ENCODE measurements at places on chromosomes 1 and 21.
A peak's percentile ranks its signal among the peaks of the same experiment; 100 is the strongest.

GRCh38 chr1:29986986-29987385, 736.4 kb downstream of the MATN1 start:
- no peak for DNase-seq

- DNase-seq, result no peak
These were observed 16.4 kb downstream of the COG2 start for GRCh38 chr1:230658691-230659090.

GRCh38 chr1:74530892-74531291, 18.5 kb upstream of the LRRC53 start:
- DNase-seq, result no peak

- peak; percentile 69 for DNase-seq
These were observed 12.7 kb upstream of the RAB4A start for GRCh38 chr1:229258031-229258756.

DNA sequence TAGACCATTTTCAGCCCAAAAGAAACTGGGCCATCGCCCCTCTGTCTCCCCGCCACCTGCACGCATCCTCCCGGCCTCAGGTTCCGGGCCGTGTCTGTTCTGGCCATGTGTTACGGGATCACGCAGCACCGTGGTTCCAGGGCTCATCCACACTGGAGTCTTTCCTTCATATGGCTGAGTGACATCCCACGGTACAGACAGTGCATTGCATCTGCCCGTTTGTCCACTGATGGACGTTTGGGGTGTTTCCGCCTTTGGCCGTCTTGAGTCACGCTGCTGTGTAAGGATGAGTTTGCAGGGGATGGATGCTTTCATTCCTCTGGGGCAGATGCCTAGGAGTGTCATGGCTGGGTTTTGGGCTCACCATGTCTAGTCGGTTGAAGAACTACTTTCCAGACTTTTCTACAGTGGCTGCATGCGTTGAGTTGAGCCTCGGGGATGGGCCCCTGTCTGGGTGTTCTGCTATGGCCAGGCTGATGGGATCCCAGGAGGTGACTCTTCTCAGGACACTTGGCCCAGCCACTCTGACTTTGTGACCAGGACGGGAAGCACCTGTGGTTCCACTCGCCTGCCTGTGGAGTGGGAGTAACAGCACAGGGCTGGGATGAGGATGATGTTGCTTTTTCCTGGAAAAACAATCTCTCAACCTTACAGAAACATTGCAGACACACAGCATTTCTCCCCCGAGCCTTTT, 16.8 kb downstream of the RRP1 start:
- DNase-seq, result no peak

GRCh38 chr1:203296460-203297073, 8.8 kb upstream of the BTG2 start:
- DNase-seq, result no peak

- DNase-seq, result no peak
These were observed 104.8 kb downstream of the HLX start for GRCh38 chr1:220983877-220984635.

- peak; percentile 2 for DNase-seq
These were observed 38.1 kb upstream of the PTCH2 start for GRCh38 chr1:44881011-44881632.

- no peak for DNase-seq
These were observed 10.1 kb upstream of the PDXK start for GRCh38 chr21:43708745-43709381.

DNA sequence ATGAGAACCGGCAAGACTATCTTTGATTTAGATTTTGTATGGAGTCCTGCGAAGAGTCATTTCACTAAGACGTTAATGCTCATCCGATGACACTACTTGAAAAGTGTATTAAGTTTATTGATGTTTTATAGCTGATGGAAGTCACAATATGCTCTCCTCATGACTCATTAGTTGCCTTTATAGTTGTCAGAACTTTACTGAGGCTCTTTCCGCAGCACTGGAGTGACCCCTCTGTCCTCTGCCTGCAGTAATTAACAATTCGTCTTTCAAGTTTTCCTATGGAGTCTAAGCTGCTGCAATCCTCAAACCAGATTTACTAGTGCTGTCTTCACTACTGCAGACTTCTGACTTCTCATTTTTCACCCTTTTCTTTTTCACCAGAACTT, 853 bp downstream of the USP16 start:
- peak; percentile 22 for DNase-seq

DNA sequence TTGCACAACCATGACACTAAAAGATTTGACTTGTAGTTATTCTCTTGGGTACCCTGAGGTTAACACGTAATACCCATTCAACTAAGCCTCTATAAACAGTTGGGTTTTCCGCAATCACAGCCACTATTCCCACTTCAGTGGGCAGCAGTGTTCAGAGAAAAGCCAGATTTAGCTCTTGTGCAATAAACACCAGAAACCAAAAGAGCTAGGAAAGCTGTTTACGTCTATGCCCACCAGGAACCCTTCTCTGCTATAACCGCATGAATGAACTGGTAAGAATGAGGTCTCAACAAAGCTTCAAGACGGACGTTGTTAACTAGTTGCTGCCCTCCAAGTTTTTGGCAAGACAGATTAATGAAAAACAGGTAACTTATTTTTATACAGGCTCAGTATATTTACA, 101.3 kb downstream of the SLC45A1 start:
- no peak for DNase-seq

- DNase-seq, result no peak
These were observed 347.9 kb upstream of the ADGRL2 start for GRCh38 chr1:81452693-81453366.

- DNase-seq, result no peak
These were observed 40.5 kb upstream of the SRP9 start for GRCh38 chr1:225737161-225737560.

- DNase-seq, result peak; percentile 65
These were observed 34.7 kb downstream of the CRB1 start for GRCh38 chr1:197302775-197303174.

DNA sequence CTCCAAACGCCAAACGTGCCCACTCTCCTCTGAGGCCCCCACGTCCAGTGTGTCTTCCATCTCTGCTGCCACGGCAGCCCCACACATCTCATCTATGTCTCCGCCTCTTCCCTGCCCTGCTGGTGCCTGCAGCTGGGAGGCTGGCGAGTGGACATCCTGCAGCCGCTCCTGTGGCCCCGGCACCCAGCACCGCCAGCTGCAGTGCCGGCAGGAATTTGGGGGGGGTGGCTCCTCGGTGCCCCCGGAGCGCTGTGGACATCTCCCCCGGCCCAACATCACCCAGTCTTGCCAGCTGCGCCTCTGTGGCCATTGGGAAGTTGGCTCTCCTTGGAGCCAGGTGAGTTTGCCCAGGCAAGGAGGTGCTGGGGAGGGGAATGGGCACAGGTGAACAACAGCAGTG, 8.6 kb downstream of the ADAMTSL4 start:
- no peak for DNase-seq

DNA sequence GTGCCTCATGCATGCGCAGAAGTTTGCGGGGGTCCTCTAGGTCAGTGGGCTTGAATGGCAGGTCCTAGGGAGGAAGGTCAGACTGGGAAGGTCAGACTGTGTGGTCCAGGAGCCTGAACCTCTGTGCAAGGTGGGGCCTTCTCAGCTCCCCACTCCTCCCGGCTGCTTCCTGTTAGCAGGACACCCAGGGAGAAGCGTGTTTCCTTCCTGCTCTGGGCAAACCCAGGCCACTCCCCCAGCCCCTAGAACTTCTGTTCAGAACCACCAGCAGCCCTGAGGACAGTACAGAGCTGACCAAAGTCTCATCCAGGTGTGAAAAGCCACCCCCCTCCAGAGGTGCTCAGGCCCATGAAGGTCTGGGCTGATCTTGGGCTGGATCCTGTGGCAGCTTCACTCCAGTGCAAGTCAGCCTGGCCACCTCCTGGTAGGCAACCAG, 29.9 kb downstream of the NAV1 start:
- DNase-seq, result no peak

- no peak for DNase-seq
These were observed 39.7 kb upstream of the IFNLR1 start for GRCh38 chr1:24226749-24227148.

DNA sequence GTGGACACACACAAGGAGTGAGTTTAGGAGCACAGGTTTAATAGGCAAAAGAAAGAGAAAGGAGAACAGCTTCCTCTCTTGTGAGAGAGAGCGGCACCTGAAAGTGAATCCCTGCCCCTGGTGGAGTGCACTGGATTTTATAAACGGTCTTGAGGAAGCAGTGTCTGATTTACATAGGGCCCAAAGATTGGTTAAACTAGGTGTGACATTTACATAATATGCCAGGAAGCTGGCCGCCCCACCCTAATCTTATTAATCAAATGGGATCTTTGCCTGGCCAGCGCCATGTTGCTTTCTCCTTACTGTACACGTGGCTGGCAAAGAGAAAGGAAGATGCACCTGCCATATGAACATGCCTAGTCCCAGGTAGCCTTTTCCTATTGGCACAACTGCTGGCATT, 38.7 kb downstream of the CFH start:
- DNase-seq, result no peak

- no peak for DNase-seq
These were observed 301.8 kb downstream of the KCNT2 start for GRCh38 chr1:196306421-196306820.

GRCh38 chr21:16095005-16095404, 365.2 kb downstream of the USP25 start:
- DNase-seq, result no peak

- no peak for DNase-seq
These were observed 957.6 kb downstream of the MRPL39 start for GRCh38 chr21:24649691-24650090.

All from ACHN (cell line).